ENCODE measurements at places on chromosomes 12 and 14. TPM values are rescaled to one million over a fixed set of nuclear protein-coding genes. Genes with fewer than 3 reads are reported as not detected.

DNA sequence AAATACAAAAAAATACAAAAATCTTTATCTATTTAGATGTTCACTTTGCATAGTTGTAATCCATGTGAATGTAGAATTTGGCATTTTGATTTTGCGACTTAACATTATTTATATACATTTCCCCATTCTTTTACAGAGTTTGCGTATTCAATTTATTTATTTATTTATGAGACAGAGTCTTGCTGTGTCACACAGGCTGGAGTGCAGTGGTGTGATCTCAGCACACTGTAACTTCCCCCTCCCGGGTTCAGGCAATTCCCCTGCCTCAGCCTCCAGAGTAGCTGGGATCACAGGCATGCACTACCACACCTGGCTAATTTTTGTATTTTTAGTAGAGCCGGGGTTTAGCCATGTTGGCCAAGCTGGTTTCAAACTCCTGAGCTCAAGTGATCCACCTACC is 25.3 kb upstream of the STRN3 start:
- DNase-seq, result no peak

DNA sequence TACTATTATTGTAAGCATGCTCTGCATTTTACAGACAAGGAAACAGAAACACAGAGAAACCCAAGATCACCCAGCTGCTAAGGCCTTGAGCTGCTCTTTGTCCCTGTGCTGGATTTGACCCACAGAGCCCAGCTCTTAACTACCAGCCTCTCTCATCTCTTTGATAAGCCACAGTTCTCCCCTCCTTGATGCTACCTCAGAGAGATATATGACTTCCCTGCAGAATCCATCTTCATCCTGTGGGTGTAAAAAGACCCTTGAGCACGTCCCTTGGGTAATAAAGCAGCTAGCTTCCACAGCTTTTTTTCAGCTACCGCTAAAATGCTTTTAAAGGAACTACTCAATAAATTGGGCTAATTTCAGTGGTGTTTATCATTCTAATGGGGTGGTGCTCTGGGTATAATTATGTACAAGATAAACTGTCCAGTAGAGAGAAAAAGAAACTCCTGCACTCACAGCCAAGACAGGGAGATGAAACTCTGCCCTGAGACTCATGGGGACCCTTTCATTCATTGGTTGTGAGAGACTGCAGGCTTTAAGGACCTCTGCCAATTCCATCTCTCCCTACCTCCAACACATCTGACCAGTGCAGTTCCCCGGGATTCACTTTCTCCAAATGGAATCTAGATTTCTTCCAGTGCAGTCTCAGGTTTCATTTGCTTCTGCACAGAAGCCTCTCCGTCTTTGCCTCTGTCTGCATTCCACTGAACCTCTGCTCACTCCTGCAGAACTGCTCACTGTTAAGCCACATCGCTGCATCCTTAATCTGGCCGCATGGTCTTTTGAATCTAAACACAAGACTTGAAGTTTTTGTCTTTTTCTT is 24.7 kb upstream of the NTF3 start:
- no peak for DNase-seq

DNA sequence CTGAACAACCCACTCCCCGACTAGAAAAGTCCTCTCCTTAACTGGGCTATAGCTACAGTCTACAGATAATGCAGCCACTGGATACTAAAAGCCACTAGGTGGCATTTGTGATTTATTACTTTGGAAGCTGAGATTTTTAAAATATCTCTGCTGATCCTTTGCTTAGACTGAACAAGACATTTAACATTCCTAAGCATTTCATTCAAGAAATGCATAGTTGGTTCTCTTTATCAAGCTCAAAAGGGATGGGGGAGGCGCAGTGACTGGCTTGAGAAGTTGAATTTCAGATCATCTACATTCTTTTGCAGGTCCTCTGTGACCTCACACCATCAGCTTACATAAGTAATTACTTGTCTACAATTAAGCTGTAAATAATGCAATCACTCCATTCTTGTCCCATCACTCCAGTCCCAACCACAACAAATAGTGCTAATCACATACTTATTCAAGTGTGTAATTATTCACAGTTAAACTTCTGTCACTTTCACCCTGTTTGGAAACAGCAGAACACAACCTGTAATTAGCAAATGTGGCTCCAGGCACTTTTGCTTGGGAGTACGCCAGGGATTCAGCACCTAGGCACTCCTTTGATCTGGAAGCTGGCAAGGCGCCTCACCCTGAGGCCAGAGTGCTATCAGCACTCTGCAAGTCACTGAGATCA is 203.6 kb downstream of the NOVA1 start:
- DNase-seq, result no peak

- no peak for DNase-seq
These were observed 15.8 kb downstream of the NID2 start for GRCh38 chr14:52053044-52053443.

- no peak for DNase-seq
These were observed 9.8 kb downstream of the CHPT1 start for GRCh38 chr12:101707131-101707782.

The CLEC2A gene
- total RNA-seq, result not detected

The CELA1 gene
- total RNA-seq, result not detected

The SERPINA10 gene
- total RNA-seq, result not detected

DNA sequence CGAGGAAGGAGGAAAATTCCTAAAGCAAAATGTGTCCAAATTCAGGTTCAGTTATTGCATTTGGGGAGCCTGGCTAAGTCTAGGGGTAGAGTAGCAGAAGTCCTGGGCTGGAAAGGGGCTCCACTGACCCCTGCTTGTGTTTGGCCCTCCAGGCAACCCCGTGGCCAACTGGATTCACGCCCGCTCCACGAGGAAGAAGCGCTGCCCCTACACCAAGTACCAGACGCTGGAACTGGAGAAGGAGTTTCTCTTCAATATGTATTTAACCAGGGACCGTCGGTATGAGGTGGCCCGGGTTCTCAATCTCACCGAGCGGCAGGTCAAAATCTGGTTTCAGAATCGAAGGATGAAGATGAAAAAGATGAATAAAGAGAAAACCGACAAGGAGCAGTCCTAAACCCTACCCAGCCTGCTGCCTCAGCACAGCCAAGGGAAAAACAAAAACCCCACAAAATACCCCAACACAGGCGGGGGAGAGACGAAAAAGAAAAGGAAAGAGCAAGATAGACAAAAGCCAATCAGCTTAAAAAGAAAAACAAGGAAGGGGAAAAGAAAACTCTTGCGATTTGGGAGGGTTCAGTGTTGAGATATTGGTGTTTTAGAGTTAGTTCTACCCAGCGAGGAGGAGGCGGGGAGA is 2.4 kb downstream of the HOXC9 start:
- DNase-seq, result no peak

- no peak for DNase-seq
These were observed 25.1 kb upstream of the BATF start for GRCh38 chr14:75497191-75497590.

- DNase-seq, result no peak
These were observed 174.2 kb upstream of the E2F7 start for GRCh38 chr12:77239617-77240016.

The LRRC43 gene
- 1.1 TPM for total RNA-seq

DNA sequence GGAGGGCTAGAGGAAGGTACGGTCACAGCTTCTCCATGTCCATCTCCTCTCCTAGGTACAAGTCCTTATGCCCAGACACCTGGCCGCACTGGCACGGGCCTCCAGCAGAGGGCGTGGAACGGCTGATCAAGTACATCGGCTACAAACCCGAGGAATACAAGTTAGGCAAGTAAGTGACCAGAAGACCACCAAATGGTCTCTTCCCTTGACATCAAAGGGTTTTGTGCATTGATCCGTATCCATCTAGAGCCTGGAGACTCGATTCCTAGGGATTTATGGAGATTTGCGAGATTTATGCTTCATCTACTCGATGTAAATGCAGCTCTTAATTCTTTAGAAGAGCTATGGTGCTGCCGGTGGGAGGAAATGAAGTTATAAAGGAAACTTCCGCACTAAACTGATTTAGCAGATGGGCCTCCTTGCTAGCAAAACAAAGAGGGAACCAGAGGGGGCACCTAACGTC is 44.2 kb downstream of the KCTD10 start:
- DNase-seq, result peak; percentile 80

The SLC39A2 gene
- 0.36 TPM for total RNA-seq

DNA sequence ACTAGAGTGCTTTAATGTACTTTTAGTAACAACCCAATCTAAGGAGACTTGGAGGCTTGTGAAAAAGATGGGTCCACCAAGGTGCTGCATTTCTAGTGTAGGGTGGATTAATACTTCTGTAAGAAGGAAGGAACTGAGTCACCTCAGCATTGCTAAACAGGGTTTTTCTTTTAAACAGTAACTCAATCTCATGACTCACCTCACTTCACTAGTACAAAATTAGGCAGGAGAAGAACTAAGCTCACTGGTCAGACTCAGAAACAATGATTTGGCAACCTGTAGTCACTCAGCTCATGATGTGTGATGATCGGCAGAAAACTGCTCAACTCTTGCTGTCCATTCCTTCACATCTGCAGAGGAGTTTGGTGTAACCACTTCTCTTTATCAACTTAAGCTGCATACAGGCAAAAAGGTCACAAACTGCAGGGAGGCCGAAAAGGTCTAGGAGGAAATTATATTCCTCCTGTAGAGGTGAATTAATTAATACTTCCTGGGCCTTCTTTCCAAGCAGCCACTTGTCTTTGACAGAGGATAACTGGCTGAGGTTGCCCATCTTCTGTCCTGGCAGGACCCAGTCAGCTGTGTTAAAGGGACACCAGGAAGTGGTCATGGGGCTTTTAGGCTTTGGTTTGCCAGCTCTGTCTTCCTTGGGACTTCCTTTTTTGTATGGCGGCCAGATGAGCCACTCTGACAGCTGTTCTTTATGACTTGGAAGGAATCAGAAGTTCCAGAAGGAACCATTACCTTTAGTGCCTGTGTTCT is 466.9 kb downstream of the FUT8 start:
- DNase-seq, result no peak

The GALNT8 gene
- total RNA-seq, result 7.9 TPM

The DLGAP5 gene
- 91.9 TPM for total RNA-seq

DNA sequence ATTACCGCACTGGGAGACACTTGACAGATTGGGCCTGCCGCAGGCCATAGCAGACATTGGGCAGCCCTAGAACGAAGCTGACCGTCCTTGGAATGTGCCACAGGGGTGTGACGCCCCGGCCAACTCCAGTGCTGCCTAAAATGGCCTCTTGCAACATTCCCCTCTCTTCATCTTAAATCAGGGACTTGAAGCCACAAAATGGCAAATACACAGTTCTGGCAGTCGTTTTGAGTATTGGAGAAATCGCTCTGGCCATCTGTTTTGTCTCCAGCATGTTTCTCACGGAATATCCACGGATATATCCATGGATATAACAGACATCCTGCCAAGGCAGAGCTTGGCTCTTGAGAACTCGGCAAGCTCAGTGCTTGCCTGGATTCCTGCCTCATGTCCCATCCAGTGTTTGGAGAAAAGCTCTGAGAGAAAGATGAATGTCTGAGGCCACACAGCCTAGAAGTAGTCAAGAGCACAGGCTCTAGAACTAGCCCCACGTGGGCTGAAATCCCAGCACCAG is 158.4 kb downstream of the CHST11 start:
- no peak for DNase-seq

- DNase-seq, result no peak
These were observed 22.7 kb downstream of the WIF1 start for GRCh38 chr12:65098364-65098763.

The CHD8 gene
- total RNA-seq, result 137 TPM

The ANKRD33 gene
- not detected for total RNA-seq

DNA sequence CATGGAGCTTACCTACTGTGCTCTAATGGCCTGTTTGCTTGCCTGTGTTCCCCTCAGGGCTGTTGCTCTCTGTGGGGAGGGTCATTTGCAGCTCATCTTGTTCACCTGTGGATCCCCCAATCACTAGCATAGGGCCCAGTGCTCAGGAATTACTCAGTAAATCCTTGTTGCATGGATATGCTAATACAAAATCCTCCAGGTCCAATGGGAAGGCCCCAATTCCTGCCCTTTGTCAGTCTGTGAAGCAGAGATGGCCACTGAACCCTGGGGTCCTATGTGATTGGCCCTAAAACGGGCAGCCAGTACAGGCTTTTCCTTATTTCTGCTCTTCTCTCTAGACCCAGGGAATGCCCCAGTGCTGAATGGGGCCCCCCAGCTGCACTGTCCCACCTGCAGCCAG is 44.1 kb downstream of the FOS start:
- no peak for DNase-seq

The CPSF2 gene
- 81.7 TPM for total RNA-seq

GRCh38 chr12:101670007-101670671 is 27.3 kb upstream of the CHPT1 start:
- peak; percentile 22 for DNase-seq

The HOXC6 gene
- 10.7 TPM for total RNA-seq

DNA sequence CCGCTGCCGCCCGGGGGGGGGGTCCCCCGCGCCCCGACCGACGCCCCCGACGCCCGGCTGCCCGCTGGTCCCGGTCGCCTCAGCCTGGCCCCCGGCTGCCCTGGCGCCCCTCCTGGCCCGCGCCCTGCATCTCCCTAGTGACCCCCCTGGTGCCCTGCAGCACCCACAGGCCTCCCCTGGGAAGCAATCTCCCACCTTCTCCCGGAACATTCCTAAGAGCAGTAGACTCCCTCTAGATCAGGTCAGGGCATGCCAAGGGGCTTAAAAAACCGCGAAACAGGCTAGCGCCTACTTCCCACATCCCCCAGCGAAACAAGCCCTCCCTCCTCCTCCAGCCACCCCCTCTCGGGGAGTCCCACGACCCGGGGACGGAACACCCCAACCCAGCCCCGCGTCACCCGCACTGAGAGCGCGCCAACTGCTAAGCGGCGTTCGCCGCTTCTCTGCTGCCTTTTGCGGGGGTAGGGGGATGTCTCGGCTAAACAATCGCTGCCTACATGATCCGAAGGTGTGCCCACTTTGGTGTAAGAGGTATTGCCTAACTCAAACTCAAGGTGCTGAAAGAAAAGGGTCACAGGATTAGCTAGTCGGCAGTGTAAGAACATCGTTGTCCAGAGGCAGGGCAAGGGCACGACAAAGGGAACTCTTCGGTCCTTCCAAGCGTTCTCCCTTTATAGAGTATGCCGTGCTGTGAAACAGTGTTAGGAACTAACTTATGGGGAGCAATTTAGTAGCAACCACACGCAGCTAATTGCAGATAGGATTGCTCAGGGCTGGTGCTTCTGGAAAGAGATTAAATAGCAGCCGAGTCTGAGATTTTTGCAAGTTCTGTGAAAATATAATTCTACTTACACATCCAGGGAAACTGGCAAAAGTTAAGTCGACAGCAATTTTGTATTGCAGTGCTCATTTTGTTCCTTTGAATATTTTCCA is 619 bp upstream of the NTN4 start:
- peak; percentile 13 for DNase-seq

DNA sequence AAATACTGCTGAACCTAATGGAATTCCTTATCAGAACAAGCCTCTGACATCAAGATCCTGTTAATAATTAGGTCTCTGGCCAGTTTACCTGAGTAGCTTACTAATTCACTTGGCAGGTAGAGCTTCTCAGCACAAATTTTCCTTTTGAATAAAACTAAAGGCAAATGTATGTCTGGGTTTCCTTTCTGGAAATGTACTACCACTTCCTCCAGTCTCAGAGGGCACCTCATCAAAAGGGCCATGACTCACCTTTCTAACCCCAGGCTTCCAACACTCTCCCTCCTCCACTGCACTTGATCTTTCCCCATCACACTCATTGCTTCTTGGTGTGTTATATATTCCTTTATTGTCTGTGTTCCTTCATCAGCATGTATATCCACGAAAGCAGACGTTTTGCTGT is 90.5 kb downstream of the SLC2A13 start:
- no peak for DNase-seq

The MIPOL1 gene
- 17.4 TPM for total RNA-seq

- no peak for DNase-seq
These were observed 20.1 kb downstream of the GCH1 start for GRCh38 chr14:54882521-54882920.

Data from neural crest cell (in vitro differentiated cells).